ENCODE measurements at places on chromosomes 3 and 15.

- DNase-seq: no peak
Observed at GRCh38 chr15:98231696-98232440, 271.4 kb downstream of the ARRDC4 start.

DNA sequence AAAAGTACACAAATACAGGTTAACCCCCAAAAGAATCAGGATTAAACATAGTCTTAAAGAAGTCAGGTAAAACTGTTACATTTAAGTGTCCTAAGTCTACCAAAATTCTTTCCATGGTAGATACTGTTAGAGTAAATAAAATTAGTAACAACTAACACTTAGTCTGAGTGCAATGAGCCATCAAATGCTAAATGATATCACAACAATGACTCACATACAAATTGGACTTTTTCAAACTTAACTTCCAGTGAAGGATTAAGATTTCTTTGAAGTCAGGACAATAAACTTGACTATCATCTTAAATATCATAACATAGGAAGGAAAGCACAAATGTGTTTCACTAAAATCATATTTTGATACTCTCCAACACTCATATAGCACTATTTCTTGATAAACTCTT, 43.9 kb downstream of the ZNF148 start:
- no peak for DNase-seq

GRCh38 chr3:163914567-163914966, 1163.7 kb downstream of the SI start:
- no peak for DNase-seq

DNA sequence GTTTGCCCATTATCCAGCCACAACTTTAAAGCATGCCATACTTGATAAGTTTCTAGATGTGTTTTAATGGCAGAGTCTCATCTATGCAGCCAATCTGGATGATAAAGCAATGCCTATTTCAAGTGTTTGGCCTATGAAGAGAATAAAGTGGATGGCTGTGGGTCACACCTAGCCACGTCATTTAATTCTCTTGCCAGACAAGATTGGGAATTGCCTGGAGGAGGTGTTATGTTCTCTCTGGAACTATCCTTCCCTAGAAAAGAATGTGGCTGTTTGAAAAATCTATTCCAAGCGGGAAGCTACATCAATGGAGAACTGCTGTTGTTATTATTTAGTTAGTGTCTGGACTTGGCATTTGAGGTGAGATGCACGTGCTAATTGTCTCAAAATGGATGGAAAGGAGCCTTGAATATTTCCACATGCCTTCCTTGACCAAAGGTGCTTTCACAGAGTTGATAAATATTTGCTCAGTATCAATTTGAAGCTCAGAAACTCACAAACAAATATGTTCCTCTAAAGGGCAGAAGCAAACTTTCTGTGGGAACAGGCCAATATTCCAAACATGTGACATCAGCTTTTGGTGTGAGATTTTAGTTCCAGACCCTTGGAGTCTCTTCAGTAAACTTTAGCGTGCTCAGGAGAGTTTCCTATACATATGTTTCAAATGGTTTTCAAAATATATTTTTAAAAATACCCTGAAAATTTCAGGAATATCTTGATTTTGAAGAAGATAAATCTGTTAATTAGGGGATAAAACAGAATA, 510.6 kb upstream of the SGO1 start:
- DNase-seq: no peak

GRCh38 chr3:39130693-39131265, 22.6 kb downstream of the CSRNP1 start:
- no peak for DNase-seq

- no peak for DNase-seq
Observed at GRCh38 chr3:143065364-143065763, 54.2 kb upstream of the CHST2 start.

GRCh38 chr3:59996056-59996455, 946.2 kb upstream of the CFAP20DC start:
- DNase-seq: peak; percentile 38

DNA sequence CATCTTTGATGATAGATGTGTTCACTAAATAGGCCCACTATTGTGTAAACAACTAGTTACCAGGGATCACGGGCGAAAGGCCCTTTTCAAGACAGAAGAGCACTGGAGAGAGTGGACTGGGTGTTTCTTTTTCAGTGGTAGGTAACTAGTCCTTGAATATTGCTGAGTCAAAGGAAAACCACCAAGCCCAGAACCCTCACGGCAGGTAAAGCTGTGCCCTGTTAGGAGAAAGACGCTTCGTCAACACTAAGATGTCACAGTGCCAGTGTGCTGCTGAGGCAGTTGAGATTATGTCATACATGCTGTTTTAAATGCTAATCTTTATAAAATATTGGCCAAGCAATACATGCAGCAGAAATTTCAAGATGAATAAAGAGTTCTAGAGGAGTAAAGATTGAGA, 578.6 kb downstream of the PYDC2 start:
- no peak for DNase-seq

- no peak for DNase-seq
Observed at GRCh38 chr3:130933801-130934345, 40.0 kb downstream of the ATP2C1 start.

- no peak for DNase-seq
Observed at GRCh38 chr3:17469520-17469919, 272.9 kb downstream of the TBC1D5 start.

DNA sequence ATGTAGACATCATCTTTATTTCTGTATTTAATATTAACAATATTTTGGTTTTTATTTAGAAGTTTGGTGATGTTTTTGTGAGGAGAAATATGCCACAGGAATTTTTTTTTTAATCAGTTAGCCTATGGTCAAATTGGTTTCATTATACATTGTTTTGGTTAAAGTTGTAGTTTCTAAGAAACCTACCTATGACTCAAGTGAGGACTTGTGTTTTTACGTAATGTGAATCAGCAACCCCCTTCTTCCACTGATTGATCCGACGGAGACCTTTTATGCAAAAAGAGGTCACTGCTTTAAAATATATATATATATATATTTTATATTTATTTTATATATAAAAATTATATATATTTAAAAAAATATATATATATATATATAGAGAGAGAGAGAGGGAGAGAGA, 698.1 kb downstream of the FHIT start:
- DNase-seq: no peak

- no peak for DNase-seq
Observed at GRCh38 chr3:160128056-160128455, 97.2 kb upstream of the C3orf80 start.

- DNase-seq: no peak
Observed at GRCh38 chr3:123919353-123919752, 35.2 kb upstream of the MYLK start.

GRCh38 chr3:109023656-109024254, 70.1 kb upstream of the GUCA1C start:
- peak; percentile 64 for DNase-seq

Measured in NCI-H146 (cell line).